ENCODE measurements at places on chromosomes 16 and 17. TPM values are rescaled to one million over a fixed set of nuclear protein-coding genes. Genes with fewer than 3 reads are reported as not detected.

DNA sequence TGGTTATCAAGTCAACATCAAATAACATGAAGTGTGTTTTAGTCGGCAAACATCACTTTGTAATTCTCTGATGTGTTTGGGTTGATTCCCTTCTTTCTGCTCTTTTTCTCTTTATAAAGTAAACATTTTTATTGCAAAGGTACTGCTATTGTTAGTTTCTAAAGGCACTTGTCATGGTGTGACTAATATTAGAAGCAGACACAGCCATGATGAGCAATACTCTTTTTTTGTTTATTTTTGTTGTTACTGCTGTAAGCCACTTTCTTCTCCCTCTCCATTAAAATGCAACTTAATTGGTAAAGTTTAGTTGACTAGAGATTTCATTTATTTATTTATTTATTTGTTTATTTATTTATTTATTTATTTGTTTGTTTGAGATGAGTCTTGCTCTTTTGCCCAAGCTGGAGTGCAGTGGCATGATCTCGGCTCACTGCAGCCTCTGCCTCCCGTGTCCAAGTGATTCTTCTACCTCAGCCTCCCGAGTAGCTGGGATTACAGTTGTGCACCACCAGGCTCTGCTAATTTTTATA, 424.7 kb downstream of the WWOX start:
- no peak for DNase-seq

DNA sequence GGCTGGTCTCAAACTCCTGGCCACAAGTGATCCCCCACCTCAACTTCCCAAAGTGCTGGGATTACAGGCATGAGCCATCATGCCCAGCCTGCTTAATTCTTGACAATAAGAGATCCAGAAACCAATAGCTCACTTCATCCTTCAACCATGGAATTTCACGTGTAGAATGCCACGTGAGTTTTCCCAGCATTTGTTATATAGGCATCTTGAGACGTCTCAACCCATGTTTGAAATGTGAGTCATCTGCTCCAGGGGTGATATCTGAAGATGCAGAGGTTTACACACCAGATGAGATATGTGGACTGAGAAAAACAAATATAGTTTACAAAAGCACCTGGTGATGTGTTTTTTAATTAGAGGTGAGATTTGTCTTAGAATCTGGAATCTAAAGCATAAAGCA, 7.1 kb downstream of the TEKT3 start:
- no peak for DNase-seq

DNA sequence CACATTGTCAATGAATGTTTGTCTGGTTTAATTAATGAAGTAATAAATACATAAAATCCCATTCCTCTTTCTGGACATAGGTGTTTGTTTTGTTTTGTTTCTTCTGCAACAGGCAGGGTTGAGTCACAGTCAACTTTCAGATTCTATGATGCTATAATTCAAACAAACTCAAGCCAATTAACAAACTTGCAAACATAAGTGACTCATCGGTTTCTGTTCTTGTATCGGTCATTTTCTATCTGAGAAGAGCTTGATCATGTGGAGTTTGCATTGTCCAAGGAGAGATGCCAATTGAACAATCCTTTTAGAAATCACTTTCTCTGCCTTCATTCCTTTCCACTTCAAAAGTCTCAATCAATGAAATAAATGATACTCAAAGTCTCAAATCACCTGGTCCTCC, 294.2 kb upstream of the C16orf82 start:
- DNase-seq, result no peak

GRCh38 chr17:75404223-75404730, 1.2 kb downstream of the GRB2 start:
- DNase-seq, result peak; percentile 69

GRCh38 chr16:65917466-65917865, 449.0 kb upstream of the CDH5 start:
- no peak for DNase-seq

- DNase-seq, result no peak
Observed at GRCh38 chr17:81212365-81212764, 10.4 kb downstream of the CEP131 start.

DNA sequence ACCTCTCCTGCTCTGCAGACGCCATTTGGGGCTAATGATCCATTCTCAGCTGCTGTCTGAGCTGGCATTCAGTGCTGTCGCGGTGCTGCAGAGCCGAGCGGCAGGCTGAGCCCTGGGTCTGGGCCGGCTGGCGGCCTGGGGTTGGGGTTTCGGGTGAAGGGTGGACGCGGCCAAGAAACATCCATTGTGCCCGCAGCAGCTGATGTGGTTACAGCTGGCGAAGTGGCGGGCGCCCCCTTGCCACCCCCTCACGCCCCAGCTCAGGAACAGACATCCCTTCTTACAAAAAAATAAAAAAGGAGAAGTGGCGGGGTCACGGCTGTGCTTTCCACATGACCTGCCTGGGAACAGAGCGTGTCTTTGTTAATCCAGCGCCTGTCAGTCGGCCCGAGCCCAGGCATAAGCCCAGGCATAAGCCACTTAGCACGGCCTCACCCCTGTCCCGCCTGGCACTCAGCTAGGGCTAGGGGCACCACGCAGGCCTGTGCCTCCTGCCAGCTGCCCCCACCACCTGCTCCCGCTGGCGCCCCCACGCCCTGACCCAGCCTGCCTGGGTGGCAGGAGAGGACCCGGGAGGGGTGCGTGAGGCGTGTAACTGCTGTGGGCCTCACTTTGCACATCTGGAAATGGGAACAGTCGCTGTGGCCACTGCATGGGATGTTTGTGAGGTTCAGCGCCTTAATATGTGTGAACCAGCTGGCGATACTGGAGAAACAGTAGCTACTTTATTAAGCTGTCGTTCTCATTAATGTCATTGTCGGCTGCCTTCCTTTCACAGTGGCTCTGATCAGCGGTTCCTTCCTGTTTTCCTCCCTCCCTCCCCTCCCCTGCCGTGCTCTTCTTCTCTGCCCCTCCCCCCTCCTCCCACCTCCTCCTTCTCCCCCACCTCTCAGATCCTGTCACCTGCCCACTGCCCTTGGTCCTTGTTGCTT, 197.7 kb upstream of the CIBAR2 start:
- DNase-seq, result peak; percentile 65

- no peak for DNase-seq
Observed at GRCh38 chr16:12496186-12496585, 307.5 kb downstream of the CPPED1 start.

TP53TG3 gene
- total RNA-seq, result 0.77 TPM
